HT-29 (cell line): ENCODE measurements at places on chromosomes 1 and 21. TPM values are rescaled to one million over a fixed set of nuclear protein-coding genes. Genes with fewer than 3 reads are reported as not detected.

DNA sequence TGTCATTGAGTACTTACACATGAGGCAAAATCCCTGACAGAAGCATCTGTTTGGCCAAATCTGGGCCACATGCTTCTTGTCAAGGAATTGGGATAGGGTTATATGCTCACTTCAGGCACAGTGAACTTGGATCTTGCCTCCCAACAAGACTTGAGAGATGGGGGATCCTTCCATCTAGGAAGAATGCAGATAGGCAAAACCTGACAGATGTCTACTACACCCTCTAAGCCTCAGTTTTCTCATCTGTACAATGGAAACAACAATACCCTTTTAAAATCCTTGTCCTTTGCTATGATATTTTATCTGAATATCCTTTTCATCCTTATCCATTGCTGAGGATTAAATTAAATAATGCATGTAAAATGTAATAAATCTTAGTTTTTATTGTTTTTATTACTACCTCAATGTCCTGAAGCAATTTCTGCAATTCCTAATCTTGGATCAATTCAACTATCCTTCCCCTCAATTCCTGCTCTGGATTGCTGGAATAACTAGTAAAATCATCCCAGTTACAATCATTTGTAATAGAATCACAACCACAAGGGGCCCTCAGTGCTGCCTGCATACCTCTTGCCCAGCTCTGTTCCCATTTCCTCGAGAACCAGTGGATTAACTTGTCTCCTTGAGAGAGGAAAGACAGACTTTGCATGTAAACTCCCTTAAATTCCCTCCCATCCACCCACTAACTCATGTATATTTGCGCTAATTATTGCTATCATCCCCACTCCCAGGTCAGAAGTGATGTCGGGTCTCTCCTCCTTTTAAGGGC, 8.1 kb upstream of the XPR1 start:
- peak; percentile 27 for DNase-seq

GRCh38 chr1:204151552-204152309, at the start of gene ETNK2:
Gene ETNK2 (minus strand): TSS chr1:204152044. CDS start chr1:204151852, 192 bp downstream.
- DNase-seq: no peak

Gene SLC27A3
- total RNA-seq: 13.8 and 14.7 TPM in 2 replicates

Gene C1QA
- total RNA-seq: not detected in 2 replicates

Gene KPRP
- not detected in 2 replicates for total RNA-seq

Gene PLA2G2D
- not detected in 2 replicates for total RNA-seq

Gene RHD
- 0.66 TPM in 1 of 2 replicates, not detected in the other for total RNA-seq

Gene BRDT
- total RNA-seq: not detected in 2 replicates

GRCh38 chr1:182726912-182727311, 42.5 kb upstream of the RGS8 start:
- no peak for DNase-seq

Gene FCRLB
- 1.4 and 3.4 TPM in 2 replicates for total RNA-seq

DNA sequence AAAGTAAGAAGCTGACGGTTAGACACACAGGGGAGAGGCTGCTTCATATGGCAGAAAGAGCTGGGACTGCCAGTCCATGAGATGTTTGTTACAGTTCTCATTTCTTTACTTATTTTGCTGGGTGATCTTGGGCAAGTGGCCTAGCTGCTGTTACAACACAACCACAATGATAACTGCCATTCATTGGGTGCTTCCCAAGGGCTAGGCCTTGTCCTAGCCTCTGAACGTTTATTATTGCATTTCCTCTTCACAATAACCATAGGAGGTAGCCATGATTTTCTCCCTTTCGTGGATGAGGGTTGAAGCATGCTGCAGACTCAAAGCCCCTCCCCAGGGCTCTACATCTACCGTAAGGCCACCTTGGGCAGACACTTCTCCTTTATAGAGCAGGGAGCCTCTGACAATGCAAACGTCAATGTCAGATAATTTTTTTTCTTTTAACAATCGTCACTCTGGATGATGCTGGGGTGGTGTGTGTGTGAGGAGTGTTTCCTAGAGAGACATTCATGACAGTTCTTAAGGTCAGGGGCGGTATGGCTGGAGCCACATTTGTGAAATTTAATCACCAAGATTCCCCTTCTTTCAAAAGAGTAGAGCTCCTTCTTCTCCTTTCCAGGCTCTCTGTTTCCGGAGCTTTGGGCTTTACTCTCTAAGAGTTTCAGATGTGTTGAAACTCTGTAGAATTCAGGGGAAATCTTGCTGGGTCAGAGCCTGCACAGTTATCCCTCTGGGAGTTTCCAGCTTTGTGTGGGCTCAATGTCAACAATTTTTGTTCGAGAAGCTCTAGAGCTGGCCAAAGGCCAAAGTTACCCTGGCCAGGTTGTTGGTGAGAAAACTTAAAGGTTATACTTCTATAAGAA, 138.5 kb upstream of the SGIP1 start:
- no peak for DNase-seq

Gene KLHL12
- total RNA-seq: 12.7 and 15.3 TPM in 2 replicates

- no peak for DNase-seq
Measured at GRCh38 chr1:162951553-162952315, 90.8 kb upstream of the CCDC190 start.

DNA sequence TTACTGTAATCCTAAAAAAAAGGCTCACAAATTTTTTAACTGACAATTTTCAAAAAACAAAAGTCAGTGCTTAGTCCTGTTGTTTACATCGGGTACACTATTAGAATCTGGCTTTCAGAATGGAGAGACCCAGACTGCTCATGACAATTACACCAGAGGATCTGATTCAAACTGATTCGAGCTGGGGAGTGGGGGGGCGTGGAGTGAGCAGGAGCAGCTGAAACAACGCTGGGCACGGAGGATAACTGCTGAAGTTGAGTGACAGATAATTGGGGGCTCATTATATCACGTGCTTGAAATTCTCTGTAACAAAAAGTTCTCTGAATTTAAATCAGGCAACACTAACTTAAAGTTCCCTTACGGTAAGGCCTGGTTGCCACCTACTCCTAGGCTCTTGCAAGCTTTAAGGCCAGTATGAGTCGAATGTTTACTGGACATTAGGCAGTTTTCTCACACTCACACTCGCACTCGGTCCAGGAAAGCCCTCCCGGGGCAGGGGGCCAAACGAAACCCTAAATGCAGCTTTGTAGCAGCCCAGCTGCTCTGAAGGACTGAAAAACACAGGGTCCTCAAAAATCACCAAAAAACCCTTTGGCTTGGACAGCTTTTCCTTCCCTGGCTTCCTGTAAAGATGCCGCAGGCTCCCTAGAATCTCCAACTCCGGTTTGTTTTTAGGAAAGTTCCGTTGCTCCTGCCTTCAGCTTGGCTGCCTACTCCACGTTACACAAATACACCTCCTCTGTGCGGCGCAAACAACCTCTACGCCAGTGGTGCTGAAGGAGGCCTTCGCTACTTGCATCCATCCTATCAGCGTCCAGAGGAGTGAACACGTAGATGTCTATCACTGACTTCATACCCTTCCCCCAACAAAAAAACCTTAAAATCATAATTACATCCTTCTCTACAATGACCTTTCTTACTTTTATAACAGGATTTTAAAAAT, 42.9 kb downstream of the CAPZB start:
- no peak for DNase-seq

Gene FMO1
- not detected in 2 replicates for total RNA-seq

Gene SVBP
- total RNA-seq: 17.1 and 19.7 TPM in 2 replicates

DNA sequence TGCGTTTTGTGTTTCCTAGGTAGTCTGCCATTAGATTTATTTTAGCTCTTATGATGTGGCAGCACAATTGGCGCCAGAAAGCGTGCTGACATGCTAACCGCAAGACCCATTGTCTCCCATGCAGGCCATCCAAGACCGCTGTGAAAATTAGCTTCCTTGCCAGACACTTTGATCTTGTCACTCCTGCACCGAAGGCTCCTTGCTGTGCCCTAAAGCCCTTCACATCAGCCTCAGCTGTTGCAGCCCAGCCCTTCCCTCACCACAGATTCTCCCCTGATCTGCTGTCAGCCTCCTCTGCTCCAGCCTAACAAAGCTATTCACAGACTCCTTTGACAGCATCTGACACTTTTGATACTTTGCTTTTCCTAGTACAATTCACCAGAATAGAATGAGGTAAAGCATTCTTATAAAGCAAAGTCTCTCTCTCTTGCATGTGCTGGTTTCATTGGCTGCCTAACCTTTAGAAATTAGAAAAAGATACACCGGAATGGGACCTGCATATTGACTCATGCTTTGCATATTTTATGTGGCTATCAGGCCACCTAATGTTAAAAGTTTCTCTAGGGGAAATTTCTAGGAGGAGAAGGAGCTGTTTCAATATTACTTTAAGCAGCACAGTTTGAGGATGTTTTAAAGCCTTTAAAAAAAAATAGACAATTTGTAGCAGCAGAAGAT, 280.3 kb upstream of the FMN2 start:
- DNase-seq: no peak

Gene PEX14
- total RNA-seq: 22.2 and 26.6 TPM in 2 replicates

DNA sequence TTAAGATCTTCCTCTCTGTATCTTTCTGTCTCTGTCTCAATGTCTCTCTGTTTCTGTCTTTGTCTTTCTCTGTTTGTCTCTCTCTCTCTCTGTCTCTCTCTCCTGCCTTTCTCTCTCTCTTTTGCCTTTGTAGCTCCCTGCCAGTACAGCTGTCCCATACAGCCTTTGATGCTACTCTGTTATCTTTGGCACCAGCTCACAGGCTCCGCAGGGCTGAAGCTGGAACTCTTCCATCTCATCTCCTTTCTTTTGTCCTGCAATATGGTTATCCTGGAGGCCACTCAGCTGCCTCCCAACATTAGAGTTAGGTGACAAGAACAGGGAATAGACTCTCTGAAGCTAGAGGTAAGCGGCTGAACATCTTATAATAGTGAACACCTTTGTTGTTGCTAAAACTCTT, 354.3 kb upstream of the NEGR1 start:
- no peak for DNase-seq

DNA sequence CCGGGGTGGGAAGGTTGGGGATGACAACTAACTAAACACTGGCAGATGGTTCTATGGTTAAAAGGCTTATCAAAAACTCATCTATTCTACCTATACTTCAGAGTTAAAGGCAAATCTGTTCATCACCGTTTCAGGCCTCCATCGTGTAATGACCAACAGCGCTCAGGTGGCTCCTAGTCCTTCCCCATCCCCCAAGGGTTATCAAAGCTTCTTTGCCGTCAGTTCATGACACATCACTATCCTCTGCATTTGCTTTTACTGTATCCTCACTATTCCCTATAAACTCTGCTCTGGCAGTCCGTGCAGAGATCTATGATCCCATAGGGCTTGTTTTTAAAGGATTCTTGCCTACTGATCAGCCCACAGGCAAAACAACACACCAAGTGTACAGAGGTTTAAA, 8.2 kb downstream of the HMGN1 start:
- DNase-seq: no peak

Gene CFAP141
- total RNA-seq: not detected in 2 replicates

Gene NLRP3
- 0.70 and 0.71 TPM in 2 replicates for total RNA-seq

Gene PTPN14
- 5.9 and 11.0 TPM in 2 replicates for total RNA-seq

Gene SLC35D1
- total RNA-seq: 3.8 and 3.9 TPM in 2 replicates

- no peak for DNase-seq
Measured at GRCh38 chr21:36207577-36208320, 51.1 kb downstream of the DOP1B start.

DNA sequence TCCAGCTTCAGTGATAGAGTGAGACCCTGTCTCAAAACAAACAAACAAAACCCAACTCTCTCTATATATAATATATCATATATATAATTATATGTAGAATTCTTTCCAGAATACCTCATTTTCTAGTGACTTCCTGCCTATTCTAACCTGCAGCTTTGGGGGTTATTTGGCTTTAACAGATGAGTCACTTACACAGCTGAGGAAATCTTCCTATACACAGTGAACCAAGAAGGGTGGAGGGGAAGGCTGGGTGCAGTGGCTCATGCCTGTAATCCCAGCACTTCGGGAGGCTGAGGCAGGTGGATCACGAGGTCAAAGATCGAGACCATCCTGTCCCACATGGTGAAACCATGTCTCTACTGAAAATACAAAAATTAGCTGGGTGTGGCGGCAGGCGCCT, 9.2 kb downstream of the RAB29 start:
- DNase-seq: no peak

DNA sequence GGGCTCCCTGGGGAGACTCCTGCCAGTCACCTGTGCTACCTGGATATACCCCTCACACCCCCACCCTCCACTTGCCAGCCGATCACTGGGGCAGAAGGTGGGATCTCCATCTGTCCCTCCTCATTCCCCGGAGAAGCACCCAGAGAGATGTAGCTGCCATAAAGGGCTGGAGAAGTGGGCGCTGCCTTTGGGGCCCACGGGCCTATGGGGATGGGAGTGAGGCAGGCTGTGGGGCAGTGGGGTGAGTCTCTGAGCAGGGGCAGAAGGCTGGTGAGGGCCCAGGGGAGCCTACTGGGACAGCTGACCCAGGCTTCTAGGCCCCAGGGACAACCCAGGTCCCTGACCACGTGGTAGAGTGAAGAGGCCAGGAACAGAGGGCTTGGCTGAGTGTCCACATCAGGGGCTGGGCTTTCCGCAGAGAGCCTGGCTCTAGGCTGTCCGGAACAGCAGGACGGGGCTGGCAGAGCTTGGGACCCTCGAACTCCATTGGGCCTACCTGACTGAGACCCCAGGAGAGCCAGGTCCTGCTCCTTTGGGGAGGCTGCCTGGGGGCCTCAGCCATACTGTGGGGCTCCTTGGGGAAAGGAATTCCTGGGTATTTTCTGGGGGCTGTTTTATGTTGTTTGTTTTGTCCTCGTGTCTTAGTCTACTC, 205.9 kb upstream of the VAMP3 start:
- DNase-seq: no peak

Gene ANXA9
- total RNA-seq: 49.4 and 50.4 TPM in 2 replicates

- DNase-seq: no peak
Measured at GRCh38 chr1:65422241-65423203, 2.1 kb downstream of the LEPR start.

Gene PLA2G4A
- 10.6 and 14.3 TPM in 2 replicates for total RNA-seq
